ENCODE measurements at places on chromosomes 7 and 10.

- no peak for DNase-seq
Observed at GRCh38 chr10:129964611-129965424, 744 bp upstream of the EBF3 start.

GRCh38 chr7:71480791-71481190 is 348.8 kb downstream of the GALNT17 start:
- no peak for DNase-seq

GRCh38 chr10:125158601-125159485 is 1.5 kb downstream of the CTBP2 start:
- DNase-seq: no peak

DNA sequence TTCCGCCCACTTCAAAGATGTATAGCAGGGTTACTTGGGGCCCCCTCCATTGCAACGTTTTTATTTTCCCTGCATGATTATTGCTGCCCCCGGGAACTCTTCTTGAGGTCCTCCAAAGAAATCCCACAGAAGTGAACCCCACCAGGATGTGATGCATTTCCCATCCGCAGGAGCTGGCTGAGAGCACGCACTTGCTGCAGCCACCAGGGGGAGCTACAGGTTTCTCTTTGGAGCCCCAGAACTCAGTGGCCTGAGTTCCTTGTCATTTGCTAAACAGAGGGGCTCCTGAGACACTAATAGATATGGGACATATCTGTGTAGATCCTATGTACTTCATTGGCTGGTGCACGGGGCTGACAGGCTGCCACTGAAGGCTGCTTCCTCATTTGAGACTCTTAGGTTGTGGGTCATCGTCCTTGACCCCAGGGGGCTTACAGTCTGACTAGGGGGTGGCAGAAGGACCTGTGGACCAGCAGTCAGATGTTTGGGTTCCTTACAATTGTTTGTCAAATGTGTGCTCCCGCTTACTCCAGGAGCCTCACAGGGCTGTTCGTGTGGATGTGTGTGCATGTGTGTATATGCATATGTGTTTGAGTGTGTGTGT is 52.3 kb upstream of the ENO4 start:
- DNase-seq: peak; percentile 19

DNA sequence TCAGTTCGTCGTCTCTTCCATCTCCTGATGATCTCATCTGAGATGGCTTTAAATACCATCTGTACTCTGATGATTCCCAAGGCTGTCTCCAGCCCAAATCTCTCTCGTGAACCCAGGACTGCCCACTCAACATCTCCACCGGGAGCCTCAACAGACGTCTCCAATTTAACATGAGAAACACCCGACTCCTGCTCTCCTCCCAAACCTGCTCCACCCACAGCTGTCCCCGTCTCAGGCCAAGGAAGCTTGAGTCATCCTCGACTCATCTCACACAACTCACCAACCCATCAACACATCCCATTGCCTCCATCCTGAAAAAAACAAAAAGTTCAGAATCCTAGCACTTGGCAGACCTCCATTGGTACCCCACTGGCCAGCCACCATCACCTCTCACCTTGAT is 29.7 kb upstream of the CALN1 start:
- DNase-seq: no peak

DNA sequence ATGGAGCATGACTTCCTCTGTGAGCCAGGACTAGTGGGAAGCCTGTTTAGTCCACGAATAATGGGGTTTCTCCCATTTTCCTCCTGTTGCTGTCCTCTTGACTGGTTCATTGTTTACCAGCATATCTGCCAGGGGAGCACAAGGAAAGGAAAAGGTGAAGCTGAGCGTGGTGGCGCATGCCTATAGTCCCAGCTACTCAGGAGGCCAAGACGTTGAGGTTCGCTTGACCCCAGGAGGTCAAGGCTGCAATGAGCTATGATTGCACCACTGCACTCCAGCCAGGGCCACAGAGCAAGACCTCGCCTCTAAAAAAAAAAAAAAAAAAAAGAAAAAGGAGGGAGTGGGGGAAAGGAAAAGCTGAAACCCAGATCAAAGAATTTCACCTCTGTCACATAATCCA is 5.8 kb upstream of the IL2RA start:
- no peak for DNase-seq

DNA sequence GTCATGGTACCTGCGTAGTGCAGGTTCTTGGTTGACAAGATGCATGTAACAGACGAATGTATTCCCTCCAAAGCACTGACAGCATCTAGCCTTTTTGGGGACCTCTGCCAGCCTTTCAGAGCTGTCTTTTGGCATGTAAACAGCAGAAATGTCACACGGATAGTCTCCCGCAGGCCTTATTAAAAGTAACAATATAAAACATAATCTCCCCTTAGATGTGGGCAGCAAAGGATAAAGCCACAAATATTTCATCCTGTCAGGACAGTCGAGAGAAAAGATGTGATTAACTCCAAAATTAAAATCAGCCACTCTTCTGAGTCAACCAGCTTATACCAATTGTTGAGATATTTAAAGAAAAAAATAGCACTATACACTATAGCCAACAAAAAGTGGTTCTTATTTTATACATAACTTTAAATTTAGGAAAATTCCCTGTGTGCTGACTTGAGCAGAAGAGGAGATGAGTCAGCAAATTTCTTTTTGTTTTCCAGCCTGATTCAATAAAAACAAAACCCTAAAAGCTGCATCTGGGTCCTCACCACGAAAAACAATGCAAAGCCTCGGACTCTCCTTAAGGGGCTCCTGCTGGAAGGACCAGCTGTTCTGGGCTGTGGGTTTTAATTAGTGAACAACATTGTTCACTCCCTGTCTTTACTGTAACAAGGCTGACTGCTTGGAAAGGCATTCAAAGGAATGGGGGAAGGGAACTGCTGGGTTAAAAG is 240.2 kb downstream of the ADAM12 start:
- DNase-seq: no peak

GRCh38 chr10:29636178-29636577 is 1.4 kb upstream of the SVIL start:
- no peak for DNase-seq

DNA sequence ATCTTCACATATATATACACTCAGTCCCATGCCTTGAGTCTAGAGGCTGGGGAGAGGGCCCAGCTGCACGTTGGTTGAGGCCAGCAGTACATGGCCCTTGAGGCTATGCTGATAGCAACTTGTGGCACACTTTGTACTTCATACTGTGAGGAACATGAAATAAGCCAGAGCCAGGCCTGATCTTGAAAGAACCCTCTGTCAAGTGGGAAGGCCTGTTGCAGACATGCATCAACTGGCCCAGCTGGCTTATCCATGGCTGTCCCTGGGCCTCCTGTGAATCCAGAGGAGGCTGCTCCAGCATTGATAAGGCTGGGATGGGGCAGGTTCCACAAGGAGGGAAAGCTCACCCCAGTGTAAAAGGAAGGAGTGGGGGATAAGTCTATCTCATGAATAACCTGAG is 140.4 kb downstream of the NRF1 start:
- no peak for DNase-seq

- no peak for DNase-seq
Observed at GRCh38 chr10:96205580-96205979, 65.8 kb downstream of the BLNK start.
